ENCODE measurements at places on chromosomes 12 and 14.

DNA sequence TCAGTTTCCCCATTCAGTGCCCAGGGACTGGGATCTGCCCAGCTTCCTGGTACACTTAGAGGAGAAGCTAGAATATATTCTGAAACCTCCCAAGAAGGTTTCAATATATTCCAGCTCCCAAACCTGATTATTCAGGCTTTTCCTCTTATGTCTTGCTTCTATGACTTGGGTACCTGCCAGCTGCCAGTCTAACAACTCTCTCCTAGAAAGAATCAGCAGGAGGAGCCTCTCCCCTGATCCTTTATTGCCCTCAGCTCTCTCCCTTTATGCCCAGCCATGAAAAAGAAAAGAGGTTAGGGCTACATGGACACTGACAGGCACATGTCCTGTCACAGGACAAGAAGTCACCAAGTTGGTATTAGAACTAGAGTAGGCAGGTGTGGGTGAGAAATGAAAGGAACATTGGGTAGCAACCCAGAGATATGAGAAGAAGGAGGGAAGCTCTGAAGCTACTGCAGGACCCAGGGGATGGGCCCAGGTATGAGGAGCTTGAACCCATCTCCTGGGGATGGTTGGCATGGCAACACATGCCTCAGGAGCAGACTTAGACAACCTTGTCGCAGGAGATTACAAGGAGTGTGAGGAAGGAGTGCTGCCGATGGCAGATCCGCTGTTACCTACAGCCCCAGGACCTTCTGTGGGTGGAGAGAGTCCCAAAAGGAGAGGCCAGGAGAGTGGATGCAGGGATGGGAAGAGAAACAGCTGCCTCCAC, 2.0 kb upstream of the CACNB3 start:
- no peak for DNase-seq

DNA sequence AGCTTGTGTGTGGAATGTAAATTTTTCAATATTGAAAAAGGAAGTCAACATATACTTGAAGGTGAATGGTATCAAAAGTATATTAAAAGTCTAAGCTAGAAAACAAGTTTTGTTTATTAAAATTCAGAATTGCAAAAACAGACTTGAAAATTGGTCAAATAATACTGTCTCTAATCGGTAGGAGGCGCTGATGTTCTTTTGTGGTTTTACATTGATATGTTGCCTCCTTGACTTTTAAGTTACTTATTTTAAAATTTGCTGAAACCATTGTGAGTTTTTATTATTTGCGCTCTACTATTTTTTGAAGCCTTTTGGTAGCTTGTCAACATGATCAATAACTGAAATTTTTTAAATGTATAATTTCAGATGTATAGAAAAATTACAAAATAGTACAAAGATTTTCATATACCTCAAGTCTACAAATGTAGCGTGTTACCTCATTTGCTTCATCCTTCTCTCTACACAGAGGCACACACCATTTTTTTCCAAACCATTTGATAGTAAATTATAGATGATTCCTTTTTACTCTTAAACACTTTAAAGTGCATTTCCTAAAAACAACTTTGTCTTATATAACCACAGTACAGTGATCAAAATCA, 6.9 kb downstream of the RTRAF start:
- DNase-seq, result no peak

- DNase-seq, result no peak
Observed at GRCh38 chr12:40020261-40020691, 85.6 kb downstream of the SLC2A13 start.

- no peak for DNase-seq
Observed at GRCh38 chr12:100498141-100498540, 24.5 kb downstream of the NR1H4 start.

DNA sequence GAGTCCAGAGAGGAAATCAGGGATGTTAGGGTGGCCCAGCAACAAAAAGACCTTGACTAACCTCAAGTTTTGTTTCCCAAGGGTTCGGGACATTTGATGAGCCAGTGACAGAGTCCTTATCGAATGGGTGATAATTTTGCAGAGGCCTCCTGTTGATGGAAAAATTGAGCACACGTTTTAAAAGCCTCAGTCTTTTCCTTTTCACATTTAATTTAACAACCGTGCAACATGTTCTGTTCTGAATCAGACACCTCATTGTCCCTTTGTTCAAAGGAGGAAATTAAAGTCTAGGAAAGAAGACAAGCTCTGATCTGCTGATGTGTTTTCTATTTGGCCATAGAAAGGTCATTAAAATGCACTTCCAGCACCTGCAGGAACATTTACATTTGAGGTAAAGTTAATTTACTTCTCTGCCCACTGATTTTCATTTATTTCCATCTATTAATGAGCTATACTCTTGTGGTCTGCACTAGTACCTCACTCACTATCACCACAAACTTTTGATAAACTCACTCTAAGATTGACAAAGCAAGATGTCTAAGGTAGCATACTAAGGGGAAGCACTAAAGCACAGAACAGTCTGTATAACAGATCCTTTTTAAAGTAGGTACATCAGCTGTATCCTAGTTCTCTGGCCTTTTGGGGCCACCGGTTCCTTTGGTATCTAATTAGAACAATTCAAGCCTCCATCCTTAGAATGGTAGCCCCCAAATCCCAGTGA, 147.0 kb downstream of the RPAP3 start:
- DNase-seq, result no peak

DNA sequence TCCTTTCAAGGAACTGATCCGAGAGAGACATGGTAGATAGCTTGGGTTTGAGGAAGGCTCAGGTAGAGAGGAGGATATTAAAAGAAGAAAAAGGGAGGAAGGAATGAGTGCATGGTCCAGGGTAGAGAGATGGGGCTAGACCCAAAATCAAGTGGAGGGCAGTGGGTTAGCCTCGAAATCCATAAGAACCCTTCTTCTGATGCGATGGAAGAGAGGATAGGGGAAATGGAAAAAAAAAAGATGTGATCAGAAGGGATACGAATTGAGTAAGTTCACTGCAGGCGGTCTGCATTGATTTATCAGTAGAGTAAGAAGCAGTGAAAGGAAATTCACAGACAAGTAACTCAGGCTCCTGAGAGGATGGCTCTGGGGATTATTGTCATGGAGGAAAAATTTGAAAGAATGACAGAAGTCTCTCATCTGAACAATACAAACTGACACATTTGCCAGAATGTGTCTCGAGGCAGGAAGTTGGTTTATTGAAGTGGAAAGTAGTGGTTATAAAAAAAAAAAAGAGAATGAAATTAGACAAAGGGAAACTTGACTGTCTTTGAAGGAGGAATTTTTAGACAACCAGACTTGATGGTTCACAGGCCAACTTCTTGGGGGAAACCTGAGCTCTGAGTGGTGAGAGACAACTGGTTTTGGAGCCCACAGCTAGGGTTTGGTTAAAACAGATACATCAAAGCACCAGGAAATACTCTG, 10.2 kb downstream of the PPFIBP1 start:
- no peak for DNase-seq

- no peak for DNase-seq
Observed at GRCh38 chr12:27946421-27946820, 26.1 kb downstream of the PTHLH start.

DNA sequence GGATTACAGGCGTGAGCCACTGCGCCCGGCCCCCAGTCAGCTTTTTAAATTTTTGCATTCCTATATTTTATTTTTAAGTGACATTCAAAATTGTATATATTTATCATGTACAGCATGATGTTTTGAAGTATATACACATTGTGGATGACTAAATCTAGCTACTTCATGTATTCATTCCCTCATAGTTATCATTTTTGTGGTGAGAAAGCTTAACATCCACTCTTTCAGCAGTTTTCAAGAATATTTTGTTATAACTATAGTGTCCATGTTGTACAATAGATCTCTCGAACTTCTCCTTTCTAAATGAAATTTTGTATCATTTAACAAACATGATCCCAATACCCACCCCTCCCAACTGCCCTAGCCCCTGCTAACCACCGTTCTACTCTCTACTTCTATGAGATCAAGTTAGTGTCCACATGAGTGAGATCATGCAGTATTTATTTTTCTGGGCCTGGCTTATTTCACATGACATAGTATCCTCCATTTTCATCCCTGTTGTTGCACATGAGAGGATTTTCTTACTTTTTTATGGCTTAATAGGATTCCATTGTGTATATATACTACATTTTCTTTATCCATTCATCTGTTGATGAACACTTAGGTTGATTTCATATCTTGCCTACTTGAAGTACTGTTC, 8.8 kb upstream of the HEBP1 start:
- DNase-seq, result no peak

DNA sequence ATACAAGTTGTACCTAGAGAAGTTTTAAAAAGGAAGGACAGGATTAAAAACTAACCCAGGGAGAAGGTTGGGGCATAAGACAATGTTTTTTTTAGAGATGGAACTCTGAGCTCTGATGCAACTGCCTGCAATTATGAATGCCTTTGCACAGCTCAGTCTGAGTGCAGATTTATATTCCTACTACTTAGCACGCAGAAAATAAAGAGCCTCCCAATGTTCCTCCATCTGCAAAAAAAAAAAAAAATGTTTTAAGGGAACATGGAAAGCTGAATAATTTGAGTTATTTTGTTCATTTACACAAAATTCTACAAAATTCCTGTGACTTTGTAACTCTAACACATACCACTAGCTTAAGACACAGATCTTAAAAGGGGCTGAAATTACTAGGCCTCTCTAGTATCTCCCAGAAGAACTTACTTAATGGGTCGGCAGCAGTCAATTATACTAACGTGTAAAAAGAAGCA, 15.7 kb downstream of the CLIP1 start:
- DNase-seq, result no peak

DNA sequence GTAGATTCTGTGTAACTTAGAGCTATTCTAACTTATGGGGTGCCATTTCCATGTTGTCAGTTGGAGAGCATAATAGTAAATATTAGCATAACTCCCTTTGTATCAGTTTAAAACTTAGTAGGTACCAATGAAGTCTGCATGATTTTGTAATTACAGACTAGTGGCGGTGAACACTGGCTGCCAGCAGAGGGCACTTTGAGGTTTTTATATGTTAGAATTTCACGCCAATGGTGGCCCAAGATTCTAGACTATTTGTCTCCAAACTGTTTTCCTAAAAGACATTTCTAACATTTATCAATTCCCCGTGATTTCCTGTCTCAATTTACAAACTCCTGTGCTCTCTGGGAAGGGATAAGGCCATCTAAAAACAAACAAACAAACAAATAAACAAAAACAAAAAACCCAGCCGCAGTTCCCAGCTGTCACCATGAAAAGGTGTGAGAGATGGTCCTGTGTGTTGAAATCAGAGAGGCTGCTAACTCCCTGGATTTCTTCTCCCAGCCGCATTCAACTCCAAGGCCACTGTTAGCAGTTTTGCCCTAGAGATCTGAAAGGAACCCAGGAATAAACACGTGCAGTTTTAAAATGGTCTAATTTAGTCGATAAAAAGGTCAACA, 57.6 kb downstream of the BRMS1L start:
- DNase-seq, result no peak

DNA sequence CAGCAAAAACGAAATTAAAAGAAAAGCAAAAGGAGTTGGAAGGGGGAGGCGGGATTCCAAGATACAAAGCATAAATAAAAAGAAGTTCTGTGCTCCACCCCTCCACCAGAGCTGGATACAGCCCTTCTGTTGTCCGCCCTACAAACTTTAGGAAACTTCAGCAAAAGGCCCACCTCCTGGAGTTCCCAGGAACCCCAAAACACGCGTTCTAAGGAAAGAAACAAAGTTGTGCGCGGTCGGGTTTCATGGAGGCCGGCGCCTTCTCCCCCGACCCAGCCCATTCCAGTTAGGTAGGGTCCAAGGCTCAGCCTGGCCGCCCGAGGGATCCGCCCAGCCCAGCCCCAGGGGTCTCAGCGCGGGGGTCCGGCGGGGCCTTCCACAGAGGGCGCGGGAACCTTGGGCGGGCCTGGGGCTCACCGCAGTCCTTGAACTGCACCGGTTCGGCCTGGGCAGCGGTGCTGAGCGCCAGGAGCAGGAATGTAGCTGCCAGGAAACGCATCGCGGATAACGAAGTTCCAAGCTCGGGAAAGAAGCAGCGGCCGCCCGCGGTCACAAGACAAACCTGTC, at the start of gene NPC2:
TSS of gene NPC2 (minus strand) at position 530 of the 567 bp plus-strand sequence. CDS start at position 499, 31 bp downstream.
- DNase-seq, result no peak

DNA sequence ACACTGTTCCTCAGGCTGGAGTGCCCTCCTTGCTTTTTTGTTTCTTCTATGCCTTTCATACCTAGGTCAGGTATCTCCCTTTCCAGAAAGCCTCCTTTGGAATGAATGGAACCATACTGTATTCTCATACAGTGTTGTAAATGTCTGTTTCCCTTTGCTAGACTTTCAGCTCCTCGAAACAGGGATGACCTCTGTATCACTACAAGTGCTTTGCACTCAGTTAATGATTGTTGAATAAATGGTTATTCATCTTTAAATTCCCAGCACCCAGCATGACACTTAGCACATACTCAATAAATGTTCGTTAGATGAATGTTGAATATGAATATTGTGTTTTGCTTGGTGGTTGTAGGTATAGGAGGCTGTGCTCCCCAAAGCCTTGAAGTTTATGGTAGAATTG, 5.9 kb upstream of the TULP3 start:
- no peak for DNase-seq

- DNase-seq, result peak; percentile 68
Observed at GRCh38 chr14:100067971-100068959, 3.0 kb downstream of the EVL start.

DNA sequence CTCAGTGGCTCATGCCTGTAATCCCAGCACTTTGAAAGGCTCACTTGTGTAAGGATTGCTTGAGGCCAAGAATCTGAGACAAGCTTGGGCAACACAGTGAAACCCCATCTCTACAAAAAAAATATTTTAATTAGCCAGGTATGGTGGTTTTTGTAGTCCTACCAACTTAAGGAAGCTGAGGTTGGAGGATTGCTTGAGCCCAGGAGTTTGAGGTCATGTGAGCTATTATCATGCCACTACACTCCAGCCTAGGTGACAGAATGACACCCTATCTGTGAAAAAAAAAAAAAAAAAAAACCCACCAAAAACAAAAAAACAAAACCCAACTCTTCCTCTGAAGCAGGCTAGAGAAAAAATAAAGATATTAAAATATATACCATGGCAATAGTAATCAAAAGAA, 41.2 kb downstream of the TMEM116 start:
- no peak for DNase-seq

- no peak for DNase-seq
Observed at GRCh38 chr12:25926536-25926935, 31.9 kb upstream of the RASSF8 start.

GRCh38 chr12:96514328-96514727, 25.0 kb downstream of the CFAP54 start:
- no peak for DNase-seq

GRCh38 chr14:68759017-68759560, 33.8 kb downstream of the ZFP36L1 start:
- no peak for DNase-seq

DNA sequence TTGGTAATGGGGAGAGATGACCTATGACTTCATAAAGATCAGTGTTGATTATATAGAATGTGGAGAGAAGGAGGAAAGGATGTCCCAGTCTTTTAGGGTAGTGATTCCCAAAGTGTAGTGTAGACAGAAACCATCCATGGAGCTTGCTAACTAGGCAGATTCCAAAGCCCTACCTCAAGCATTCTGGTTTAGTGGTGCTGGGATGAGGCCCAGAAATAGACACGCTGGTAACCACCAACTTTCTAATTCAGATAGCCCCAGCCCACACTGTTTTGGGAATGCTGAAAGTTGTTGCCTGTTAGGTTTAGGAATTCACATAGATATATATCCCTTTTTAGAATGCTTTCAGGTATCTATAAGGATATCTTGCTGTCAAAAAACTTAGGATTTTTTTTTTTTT, 69.2 kb downstream of the STAB2 start:
- DNase-seq, result no peak

GRCh38 chr12:75994069-75994740, 37.4 kb downstream of the PHLDA1 start:
- DNase-seq, result no peak

- DNase-seq, result no peak
Observed at GRCh38 chr12:24933694-24934407, 15.1 kb downstream of the BCAT1 start.

Data from activated T-helper 1 cell treated with anti-CD3 and anti-CD28 coated beads, Interleukin-2, amount 50 U/mL, for 16 hours (primary cell).